ENCODE measurements at places on chromosomes 4 and X.

DNA sequence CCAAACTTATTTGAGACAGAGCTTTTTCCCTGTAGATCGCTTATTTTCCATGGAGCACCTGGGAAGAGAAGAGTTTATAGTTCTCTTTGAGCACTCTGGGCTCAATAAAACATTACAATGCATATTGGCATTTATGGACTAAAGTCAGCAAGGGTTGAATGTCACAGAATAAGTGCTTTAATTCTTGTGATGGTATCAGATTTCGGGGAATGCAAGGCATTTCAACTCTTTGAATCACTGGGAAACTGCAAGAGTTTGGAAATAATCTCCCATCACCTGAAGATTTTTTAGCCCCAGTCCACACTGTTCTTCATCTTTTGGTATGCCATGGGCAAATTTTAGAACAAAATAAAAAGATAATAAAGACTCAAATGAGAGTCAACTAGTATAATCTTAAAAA, 111.5 kb upstream of the WDFY3 start:
- no peak for DNase-seq

- DNase-seq, result no peak
Observed at GRCh38 chr4:182242787-182243186, 415 bp upstream of the TENM3 start.

GRCh38 chr4:139851639-139852038, 186.0 kb downstream of the MGST2 start:
- DNase-seq, result no peak

DNA sequence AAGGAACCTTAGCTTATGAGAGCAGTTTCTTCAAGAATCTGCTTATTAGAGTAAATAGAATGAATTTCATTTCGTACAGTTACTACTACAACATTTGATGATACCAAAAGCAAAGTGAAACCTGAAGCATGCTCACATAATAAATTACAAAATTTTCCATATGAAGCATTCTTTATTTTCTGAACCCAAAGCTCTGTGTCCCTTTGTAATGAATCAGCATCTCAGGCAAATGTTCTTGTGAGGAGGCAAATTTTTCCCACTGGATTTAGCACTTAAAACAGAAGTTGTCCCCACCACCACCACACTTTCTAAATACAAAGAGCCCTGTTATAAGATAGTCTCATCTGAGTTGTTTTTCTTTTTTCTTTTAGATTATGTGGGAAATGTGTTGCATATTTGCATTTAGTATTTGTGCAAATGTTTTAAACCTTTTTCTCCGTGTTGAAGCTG, 70.7 kb upstream of the NFKB1 start:
- no peak for DNase-seq

GRCh38 chr4:152099061-152099425, 338.2 kb upstream of the GATB start:
- DNase-seq, result no peak

- no peak for DNase-seq
Observed at GRCh38 chrX:1162119-1162916, 50.1 kb downstream of the CRLF2 start.

DNA sequence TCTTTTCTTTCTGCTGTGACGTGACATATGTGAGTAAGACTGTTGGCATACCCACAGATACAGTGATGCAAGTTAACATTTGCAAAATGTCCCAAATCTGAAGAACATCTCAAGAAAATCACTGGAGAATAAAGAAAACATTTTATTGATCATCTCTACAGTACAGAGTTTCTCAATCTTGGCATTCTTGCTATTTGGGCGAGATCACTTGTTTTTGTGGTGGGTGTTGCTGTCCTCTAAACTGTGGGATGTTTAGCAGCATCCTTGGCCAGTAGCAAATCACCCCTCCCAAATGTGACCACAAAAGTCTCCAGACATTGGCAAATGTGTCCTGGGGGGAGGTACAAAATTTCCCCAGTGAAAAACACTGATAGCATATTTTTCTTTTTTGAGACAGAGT, 28.8 kb downstream of the AMELX start:
- no peak for DNase-seq

DNA sequence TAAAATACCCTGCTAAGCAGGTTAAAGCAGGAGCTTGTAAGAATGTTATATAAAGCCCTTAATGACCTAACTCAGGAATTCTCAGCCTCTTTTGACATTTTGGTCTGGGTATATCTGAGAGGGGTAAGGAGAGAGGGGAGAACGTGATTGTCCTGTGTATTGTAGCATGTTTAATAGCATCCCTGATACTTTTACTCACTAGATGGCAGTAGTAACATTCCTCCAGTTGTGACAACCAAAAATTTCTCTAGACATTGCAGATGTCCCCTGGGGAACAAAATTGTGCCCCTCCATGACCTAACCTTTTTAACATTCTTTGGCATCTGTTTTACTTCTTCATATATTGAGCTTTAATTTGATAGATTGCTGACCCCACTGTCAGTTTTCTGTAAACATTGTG, 17.9 kb downstream of the SMARCA5 start:
- DNase-seq, result no peak

GRCh38 chrX:130869239-130869638, 33.8 kb downstream of the ENOX2 start:
- no peak for DNase-seq

DNA sequence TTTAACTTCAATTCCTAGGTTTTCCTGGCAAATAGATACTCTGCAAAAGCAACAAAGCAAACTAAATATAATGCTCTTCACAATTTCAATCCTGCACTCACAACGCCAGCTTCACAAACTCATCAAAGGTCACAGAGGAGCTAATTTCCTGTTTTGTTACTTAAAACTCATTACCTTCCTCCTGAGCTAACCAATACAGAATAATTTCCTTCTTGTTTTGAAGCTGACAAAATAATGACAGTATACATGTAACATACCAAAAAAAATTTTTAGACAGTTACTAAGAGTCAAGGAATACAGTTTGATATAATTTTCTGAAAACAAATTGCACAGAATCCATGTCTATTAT, 17.9 kb downstream of the CNOT6L start:
- DNase-seq, result no peak

DNA sequence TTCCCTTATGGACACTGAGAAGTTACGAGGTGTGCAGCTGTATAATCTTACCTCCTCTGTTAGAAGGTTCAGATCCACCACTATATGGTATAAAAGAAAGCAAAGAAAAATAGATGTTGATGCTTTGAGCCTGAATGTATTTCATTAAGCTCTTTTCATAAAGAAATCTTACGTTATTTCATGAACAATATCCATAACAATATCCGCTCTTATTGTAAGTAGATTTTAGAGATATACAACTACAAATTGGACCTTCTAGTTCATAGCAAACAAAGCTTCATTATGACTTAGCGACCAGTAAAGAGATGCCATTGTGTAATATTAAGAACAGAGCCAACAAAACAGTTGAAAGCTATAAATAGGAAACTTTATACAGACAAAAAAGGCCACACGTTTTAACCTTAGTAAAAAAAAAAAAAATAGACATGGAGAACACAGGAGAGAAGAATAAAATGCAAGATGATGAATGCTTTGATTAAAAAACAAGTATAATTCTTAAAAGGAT, 203.6 kb downstream of the PDGFC start:
- DNase-seq, result no peak

DNA sequence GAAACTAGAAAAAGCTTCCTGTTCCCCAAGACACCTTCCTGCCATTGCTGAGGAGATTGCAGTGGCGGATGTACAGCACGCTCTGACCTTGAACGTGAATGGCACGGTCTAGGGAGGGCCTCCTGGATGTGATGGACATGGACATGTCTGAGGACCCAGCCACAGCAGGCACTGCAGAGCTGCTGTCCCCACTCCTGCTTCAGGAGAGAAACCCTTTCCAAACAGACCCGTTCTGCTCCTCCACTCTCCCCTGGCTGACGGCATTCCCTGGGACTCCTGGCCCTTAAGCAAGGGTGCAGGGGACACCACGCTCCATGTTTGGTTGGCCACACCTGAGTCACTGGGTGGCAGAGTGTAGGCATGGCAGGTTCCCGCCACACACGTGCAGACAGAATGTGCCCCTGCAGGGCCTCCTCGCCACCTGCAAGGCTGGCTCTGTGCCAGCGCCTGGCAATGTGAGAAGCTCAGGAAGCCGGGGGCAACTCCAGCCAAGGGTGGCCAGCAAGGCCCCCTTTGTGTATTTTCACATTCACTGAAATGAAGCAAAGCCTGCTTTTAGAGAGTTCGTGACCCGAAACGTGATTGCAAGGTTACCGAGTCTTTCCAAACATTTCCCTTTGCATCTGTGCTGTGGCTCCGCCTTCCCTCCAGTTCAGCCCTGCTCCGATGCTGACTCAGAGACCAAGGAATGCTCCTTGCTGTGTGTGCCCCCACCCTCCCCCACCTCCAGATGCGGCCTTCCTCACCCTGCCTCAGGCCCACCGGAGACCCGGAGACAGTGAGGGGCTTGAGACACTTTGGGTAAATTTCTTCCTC, 46.1 kb downstream of the HTRA3 start:
- DNase-seq, result no peak

- DNase-seq, result peak; percentile 38
Observed at GRCh38 chrX:3815896-3816664, 102.6 kb upstream of the PRKX start.

GRCh38 chrX:103734125-103734760, 23.5 kb downstream of the TMEM31 start:
- no peak for DNase-seq

- no peak for DNase-seq
Observed at GRCh38 chr4:10959586-10959985, 275.0 kb upstream of the CLNK start.

GRCh38 chrX:129520151-129520550, 3.1 kb downstream of the SMARCA1 start:
- DNase-seq, result no peak

DNA sequence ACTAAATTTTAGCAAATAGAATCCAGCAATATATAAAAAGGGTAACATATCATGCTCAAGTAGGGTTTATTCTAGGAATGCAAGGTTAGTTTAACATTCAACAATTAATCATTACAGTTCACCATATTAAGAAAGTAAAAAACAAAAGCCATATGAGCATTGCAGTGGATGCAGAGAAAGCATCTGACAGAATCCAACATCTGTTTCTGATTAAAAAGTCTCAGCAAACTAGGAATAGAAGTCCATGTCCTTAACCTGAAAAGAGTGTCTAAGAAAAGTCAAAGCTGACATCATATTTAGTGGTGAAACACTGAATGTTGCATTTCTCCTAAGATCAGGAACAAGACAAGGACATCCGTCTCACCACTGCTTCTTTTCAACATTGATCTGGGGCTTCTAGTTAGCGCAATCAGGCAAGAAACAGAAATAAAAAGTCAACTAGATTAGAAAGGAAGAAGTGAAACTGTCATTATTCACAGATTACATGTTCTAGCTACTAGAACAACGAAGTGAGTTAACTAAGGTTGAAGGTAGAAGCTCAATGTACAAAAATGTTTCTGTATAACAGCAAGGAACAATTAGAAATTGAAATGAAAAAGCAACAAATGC, 49.3 kb downstream of the MRPL1 start:
- DNase-seq, result no peak

DNA sequence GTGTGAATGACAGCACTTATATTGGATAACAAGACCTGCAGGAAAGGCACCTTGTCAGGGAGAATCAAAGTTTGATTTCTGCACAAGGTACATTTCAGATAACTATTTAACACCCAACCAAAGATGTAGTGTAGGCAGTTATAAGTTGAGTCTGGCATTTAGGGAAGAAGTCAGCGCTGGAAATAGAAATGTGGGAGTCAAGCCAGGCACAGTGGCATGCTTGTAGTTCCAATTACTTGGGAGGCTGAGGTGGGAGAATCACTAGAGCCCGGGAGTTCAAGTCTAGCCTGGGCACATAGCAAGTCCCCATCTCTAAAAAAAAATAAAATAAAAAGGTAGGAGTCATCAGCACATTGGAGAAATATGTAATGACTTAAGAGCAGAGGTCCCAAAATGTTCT, 295.1 kb downstream of the ZNF674 start:
- DNase-seq, result no peak

DNA sequence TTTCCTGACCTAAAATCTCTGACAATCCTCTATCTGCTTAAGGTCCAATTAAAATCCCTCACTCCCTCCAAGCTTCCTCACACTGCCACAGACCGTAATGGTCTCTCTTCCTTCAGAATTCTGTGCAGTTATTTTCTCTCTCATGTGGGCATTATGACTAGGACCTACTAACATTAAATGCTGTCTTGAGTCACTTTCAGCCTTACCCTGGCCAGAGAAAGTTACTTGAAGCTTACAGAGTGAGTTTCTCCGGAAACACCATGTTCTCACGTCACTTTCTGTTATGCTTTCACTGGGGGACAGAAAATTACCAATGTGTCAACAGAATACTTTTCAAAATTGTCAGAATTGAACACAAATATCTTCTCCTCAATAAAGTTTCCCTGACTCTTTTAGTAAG, 271.8 kb downstream of the INPP4B start:
- DNase-seq, result no peak

GRCh38 chr4:174717828-174718227, 111.2 kb downstream of the GLRA3 start:
- DNase-seq, result no peak

DNA sequence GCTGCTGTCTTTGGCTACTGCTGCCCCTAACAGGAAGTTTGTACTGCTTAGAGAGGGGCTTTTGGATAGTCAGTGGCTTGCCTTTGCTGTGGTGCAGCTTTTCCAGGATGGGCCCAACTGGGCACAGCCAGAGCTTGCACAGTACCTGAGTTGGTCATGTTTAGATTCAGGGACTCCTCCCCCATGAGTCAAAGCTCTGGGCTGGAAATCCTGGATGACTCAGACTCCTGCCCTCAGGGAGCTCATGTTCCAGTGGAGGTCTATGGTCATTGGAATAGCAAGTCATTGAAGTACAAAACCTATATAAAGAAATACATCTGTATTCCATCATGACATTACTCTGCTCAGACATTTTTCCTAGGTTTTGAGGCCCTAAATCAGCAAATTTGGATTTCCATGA, 66.7 kb upstream of the PJA1 start:
- no peak for DNase-seq

DNA sequence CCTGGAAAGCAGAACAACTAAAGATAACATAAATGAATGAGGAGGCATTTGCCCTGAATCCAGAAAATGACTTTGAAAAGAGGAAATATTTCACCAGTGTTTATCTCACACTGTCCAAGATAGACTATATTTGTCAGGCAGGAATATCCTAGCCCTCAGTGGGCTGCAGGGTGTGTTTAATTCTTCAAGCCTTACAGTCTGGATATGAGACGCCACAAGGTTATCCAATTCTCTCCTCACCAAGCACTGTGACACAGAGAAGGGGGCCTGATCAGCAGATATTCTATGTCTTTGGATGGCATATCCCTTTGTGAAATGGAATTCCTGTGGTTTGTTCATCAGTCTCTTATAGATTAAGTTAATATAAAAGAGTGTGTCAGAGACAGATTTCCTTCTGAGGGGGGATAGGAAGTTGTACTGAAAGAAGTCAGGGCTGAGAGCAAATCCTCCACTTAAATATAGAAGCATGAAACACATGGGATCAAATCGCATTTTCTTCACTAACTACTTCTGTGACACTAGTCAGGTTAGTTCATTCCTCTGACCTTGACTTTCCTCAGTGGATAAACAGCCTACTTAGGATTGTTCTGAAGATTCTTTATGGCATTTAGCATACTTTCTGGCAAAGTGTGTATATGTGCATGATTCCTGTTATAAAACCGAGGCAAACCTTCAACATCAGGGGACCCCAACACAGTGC, 6.8 kb upstream of the G3BP2 start:
- no peak for DNase-seq

GRCh38 chr4:5654791-5655190, 53.6 kb downstream of the EVC2 start:
- DNase-seq, result no peak

GRCh38 chr4:93334003-93334402, 494.6 kb upstream of the ATOH1 start:
- no peak for DNase-seq

All from immature natural killer cell (primary cell).